NCI-H2227 treated with DMSO at 0.1 percent for 48 hours (cell line): ENCODE measurements at places on chromosomes 1 and 21.
A peak's percentile ranks its signal among the peaks of the same experiment; 100 is the strongest.

- DNase-seq, result no peak
These were observed 228.9 kb upstream of the ADGRL4 start for GRCh38 chr1:79235301-79236002.

- no peak for DNase-seq
These were observed 4.8 kb upstream of the CHIA start for GRCh38 chr1:111285879-111286278.

- DNase-seq, result no peak
These were observed 12.7 kb upstream of the RAB42 start for GRCh38 chr1:28579401-28579800.

GRCh38 chr1:41383094-41383852 is 22.0 kb downstream of the FOXO6 start:
- no peak for DNase-seq

GRCh38 chr1:173758110-173758509 is 43.3 kb downstream of the KLHL20 start:
- DNase-seq, result no peak

- no peak for DNase-seq
These were observed 3.5 kb downstream of the TNFRSF1B start for GRCh38 chr1:12170263-12170671.

DNA sequence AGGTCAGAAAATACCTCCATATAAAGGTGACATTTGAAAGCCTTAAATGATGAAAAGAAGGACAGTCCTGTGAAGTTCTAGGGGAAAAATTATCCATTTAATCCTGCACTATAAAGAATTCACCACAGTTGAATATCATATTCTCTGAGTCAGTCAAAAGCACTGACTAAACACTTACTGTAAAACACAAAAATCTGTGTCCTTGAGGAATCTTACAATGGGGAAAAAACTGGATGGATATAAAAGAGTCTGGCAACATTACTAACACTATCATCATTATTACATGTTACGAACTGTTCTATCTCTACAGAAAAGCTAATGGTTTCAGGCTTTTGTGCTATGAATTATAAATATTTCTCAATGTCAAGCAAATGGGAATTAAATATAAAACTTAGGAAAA is 42.4 kb upstream of the HP1BP3 start:
- no peak for DNase-seq

DNA sequence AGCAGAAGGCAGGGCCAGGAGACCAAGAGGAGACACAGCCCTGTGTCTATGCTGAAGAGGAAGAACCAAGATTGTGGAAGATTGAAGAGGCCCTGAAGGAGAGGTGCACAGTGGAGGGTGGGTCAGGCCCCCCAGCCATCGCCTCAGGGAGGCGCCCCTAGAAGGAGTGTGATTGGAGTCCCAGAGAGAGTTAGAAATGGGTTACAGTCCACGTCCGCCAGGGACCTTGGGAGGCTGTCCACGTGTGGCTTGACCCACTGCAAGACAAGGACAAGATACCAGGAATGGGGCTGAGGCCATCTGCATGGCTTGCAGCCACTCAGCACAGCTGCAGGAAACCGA is 375.1 kb downstream of the NPHP4 start:
- no peak for DNase-seq

- no peak for DNase-seq
These were observed 52.7 kb downstream of the NPHP4 start for GRCh38 chr1:5939271-5940170.

GRCh38 chr1:192382758-192383157 is 66.0 kb downstream of the RGS21 start:
- DNase-seq, result no peak

GRCh38 chr1:41641475-41641814 is 157.0 kb upstream of the EDN2 start:
- DNase-seq, result no peak

DNA sequence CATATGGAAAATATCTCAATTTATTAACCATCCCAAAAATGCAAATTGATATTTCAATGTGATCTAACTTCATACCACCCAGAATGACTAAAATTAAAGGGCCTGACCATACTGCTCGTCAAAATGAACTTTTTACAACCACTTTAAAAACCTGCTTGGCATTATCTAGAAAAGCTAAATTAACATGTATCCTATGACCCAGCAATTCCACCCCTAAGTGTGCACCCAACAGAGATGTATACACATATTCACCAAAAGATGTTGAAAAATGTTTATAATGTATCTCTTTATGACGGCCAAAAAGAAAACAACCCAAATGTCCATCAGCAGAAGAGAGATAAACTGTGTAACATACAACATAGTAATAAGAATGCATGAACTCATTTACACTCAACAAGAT is 1.6 kb upstream of the BCAR3 start:
- DNase-seq, result no peak

DNA sequence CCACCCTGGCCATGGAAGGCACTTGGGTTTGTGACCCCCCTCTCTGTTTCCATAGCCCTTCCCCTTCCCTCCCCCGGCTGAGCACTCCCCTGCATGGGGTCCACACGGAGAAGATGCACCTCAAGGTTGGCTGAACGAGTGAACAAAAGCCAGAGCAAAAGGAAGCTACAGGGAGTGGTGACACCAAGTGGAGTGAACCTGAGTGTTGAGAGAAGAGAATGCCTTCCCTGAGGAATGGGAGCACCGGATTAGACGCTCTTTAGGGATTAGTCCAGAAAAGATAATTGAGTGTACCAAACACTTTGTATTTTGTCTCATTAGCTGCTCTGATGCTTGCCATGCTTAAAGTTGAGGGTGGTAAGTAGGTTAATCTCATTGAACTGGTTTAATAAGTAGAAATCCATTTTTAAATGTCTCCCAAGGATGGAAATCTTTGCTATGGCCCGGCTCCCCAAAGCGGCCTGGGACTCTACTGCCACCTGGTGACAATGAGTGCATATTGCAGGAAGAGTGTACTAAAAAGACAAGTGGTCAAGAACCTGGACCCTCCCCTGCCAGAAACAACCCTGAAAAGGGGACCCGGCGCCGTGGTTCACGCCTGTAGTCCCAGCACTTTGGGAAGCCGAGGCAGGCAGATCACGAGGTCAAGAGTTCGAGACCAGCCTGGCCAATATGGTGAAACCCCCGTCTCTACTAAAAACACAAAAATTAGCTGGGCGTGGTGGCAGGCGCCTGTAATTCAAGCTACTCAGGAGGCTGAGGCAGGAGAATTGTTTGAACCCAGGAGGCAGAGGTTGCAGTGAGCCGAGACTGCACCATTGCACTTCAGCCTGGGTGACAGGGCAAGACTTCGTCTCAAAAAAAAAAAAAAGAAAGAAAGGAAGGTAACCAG is 150.6 kb upstream of the ZC3H12A start:
- DNase-seq, result no peak

DNA sequence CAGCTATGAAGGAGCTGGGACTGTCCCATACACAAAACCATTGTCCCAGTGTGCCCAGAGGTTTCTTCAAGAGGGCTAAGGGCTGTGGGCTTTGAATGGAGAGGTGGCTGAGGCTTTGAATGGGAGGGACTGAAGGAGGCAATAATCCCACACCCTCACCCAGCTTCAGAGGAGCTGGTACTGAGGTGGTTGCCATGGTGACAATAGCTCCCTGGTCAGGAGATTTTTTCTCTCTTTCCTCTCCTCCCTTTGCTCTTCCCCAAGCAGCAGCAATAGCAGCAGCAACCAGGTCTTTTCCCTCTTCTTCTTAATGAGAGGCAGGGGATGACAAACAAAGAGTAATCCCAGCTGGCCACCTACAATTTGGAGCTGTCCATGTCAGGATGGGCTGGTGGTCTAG is 1.6 kb downstream of the HPCAL4 start:
- peak; percentile 77 for DNase-seq

DNA sequence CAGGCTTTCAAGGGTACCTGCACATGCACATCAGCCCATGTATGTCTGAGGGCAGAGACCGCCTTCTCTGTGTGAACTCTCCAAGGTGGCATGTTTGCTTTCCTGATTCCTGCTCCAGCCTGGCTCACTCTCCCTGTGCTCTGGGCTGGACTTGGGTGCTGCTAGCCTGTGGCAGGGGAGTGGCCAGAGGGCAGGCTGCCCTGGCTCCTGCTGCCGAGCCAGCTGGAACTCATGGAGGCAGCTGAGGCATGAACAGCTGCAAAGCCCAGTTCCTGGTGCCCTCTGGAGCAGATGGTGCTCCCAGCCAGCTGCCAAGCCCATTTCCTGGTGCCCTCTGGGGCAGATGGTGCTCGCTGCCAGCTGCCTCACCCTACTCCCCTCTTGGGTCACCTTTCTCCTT is 7.6 kb downstream of the UBL4B start:
- DNase-seq, result no peak

DNA sequence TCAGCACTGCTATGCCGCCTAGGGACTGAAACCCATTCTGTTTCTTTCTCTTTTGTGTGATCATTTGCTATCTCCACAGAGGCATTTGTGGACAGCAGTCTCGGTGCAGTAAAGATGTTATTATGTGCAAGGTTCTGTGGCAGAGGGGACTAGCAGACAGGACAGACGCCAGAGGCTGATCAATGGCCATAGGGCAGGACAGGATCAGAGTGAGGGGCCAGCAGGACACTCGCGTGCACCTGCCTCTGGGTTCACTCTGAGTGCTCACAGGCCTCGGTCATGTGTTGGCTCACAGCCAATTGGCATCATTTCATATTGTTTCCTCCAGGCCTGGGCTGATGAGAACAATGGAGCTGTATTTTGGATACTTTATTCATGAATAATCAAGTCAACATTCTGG is 212.6 kb downstream of the TGFB2 start:
- DNase-seq, result peak; percentile 37

- no peak for DNase-seq
These were observed 275.8 kb downstream of the VAV3 start for GRCh38 chr1:107689159-107689558.

- DNase-seq, result no peak
These were observed 165.1 kb downstream of the APP start for GRCh38 chr21:26005464-26005863.

- peak; percentile 93 for DNase-seq
These were observed at the start of gene ELAVL4 for GRCh38 chr1:50108497-50109059. Gene ELAVL4, plus strand, starts transcription at chr1:50108920. Its CDS starts 270 bp downstream, at chr1:50109190.
